Heart right ventricle (tissue), 16 donors: ENCODE measurements at places on chromosomes 2 and 18. TPM values are rescaled to one million over a fixed set of nuclear protein-coding genes. Genes with fewer than 3 reads are reported as not detected.

The NT5DC4 gene
- not detected for polyA plus RNA-seq

The ANKRD30B gene
- not detected for polyA plus RNA-seq

The IL1R2 gene
- 1.9 TPM for polyA plus RNA-seq

The GRHL1 gene
- 0.29 TPM for polyA plus RNA-seq

The INO80C gene
- polyA plus RNA-seq = 24.5 TPM

The UCN gene
- polyA plus RNA-seq = 3.3 TPM

The ADCYAP1 gene
- 0.13 TPM for polyA plus RNA-seq

The CAPN14 gene
- 0.09 TPM for polyA plus RNA-seq

The SLC30A3 gene
- 4.3 TPM for polyA plus RNA-seq

The YES1 gene
- 13.4 TPM for polyA plus RNA-seq

The NGEF gene
- 0.44 TPM for polyA plus RNA-seq

The DAPL1 gene
- polyA plus RNA-seq = 0.87 TPM

The SIX2 gene
- 1.9 TPM for polyA plus RNA-seq

The LYG2 gene
- not detected for polyA plus RNA-seq

The TMEM247 gene
- polyA plus RNA-seq = not detected

The REEP1 gene
- 15.4 TPM for polyA plus RNA-seq

The C2orf81 gene
- 1.3 TPM for polyA plus RNA-seq

The B3GNT2 gene
- polyA plus RNA-seq = 10.8 TPM

The VSNL1 gene
- polyA plus RNA-seq = 5.9 TPM

The POTEC gene
- not detected for polyA plus RNA-seq

The DLX1 gene
- polyA plus RNA-seq = 0.10 TPM

The RBM44 gene
- polyA plus RNA-seq = 0.13 TPM

The BOLL gene
- polyA plus RNA-seq = not detected

The FBLN7 gene
- polyA plus RNA-seq = 0.74 TPM

The CKAP2L gene
- not detected for polyA plus RNA-seq

The CHRNG gene
- not detected for polyA plus RNA-seq

The CXCR4 gene
- 1.8 TPM for polyA plus RNA-seq

The DNAH7 gene
- not detected for polyA plus RNA-seq

The SAG gene
- not detected for polyA plus RNA-seq

The FSIP2 gene
- polyA plus RNA-seq = 0.01 TPM

The OBSL1 gene
- polyA plus RNA-seq = 108 TPM

The PROM2 gene
- polyA plus RNA-seq = 0.72 TPM

The DNER gene
- polyA plus RNA-seq = 1.0 TPM

The MC4R gene
- not detected for polyA plus RNA-seq

The UGT1A1 gene
- not detected for polyA plus RNA-seq

The NPHP1 gene
- 4.4 TPM for polyA plus RNA-seq

The APCDD1 gene
- polyA plus RNA-seq = 17.9 TPM

The CCDC141 gene
- polyA plus RNA-seq = 15.2 TPM

The AGXT gene
- not detected for polyA plus RNA-seq
